ENCODE measurements at places on chromosomes 2 and 18.

- no peak for DNase-seq
Observed at GRCh38 chr2:108228537-108228936, 11.2 kb upstream of the SULT1C3 start.

GRCh38 chr2:119741868-119742267 is 17.9 kb upstream of the PTPN4 start:
- no peak for DNase-seq

GRCh38 chr18:13710414-13710831 is 15.9 kb downstream of the FAM210A start:
- no peak for DNase-seq

GRCh38 chr18:54611816-54612215 is 20.8 kb downstream of the DYNAP start:
- no peak for DNase-seq

- DNase-seq, result no peak
Observed at GRCh38 chr2:166637051-166637450, 143.0 kb upstream of the SCN7A start.

DNA sequence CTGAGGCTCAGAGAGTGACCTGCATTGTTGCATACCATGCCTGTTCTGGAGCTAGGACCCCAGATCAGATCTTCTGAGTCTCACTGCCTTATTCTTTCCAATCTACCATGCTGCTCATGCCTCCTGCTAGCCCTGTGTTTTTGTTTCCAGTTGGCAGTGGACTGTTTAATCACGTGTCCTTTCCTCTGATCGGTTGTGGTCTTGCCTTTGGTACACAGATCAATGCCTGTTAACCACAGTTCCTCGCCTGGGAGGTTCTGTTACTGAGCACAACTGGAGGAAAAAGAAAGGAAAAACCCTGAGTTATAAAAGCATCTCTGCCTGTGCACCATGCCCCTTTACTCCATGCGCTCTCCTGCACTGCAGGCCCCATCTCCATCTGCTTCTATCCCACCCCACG is 329.1 kb downstream of the SETBP1 start:
- DNase-seq, result no peak

DNA sequence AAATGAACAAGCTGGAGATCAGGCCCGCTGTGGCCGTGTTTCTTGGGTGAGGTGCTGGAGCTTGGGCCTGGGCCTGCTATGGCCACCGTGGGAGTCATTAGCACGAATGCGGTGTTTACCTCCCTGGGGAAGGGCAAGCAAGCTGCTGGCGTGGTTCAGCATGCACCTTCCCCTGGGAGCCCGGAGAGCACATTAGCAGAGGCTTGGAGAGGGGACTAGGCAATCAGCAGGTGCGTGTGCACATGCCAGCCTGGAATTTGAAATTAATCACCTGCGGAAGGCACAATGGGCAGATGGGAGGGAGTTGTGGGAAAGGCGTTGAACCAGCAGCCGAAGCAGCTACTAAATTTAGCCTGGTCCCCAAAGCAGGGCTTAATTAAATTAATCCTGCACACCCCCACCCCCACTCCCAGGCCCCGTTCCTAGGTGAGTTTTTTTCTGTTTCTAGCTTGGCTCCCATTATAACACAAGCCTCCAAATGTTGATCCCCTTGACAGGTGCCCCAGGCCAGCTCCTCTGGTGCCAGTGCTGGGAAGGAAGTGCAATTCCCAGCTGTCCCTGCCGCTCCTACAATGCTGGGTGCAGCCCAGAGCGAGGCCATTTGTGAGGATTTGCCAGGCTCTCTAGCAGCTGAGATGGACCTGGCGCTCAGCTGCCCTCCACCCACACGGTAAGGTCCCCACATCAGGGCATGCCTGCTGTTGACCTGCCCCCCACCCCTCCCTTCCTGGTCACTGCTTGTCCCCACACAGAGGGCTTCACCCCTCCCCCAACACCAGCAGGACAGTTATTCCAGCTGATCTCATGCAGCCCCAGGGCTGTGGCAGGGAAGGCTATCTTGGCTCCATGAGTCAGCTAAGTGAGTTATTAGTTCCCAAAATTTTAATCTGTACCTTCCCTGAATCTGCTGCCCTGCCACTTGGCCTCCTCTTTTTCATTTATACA is 115.0 kb downstream of the ZBTB7C start:
- DNase-seq, result no peak

- DNase-seq, result no peak
Observed at GRCh38 chr2:201383136-201383535, 26.0 kb upstream of the FLACC1 start.
